Neural cell (in vitro differentiated cells): ENCODE measurements at places on chromosomes 12 and 14. TPM values are rescaled to one million over a fixed set of nuclear protein-coding genes. Genes with fewer than 3 reads are reported as not detected.

The OR4N2 gene
- not detected in 2 replicates for polyA plus RNA-seq

The PTPRR gene
- polyA plus RNA-seq: 2.2 and 3.6 TPM in 2 replicates

The C12orf56 gene
- polyA plus RNA-seq: 0.06 TPM in 1 of 2 replicates, not detected in the other

The SLC8A3 gene
- polyA plus RNA-seq: 2.9 and 5.0 TPM in 2 replicates

The FSCB gene
- polyA plus RNA-seq: not detected in 2 replicates

The ZNF10 gene
- polyA plus RNA-seq: 46.5 and 52.3 TPM in 2 replicates
